ENCODE measurements at places on chromosomes 1 and 21. TPM values are rescaled to one million over a fixed set of nuclear protein-coding genes. Genes with fewer than 3 reads are reported as not detected.

DNA sequence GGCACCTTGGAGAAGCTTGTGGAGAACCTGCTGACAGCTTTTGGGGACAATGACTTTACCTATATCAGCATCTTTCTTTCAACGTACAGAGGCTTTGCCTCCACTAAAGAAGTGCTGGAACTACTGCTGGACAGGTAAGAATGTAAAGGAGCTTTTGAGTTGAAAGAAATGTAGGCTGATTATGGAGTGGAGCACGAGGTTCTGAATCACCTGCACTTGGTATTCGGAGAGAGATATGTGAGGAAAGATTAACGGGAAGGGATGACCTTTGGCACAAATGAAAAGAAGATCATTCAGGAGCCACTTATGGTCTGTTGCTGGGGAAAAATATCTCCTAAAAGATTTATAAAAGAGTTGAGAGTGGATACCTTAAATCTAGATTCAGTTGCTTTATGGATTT lies 42.7 kb downstream of the RGL1 start:
- DNase-seq: no peak

GRCh38 chr1:8541961-8542521 lies 224.1 kb downstream of the SLC45A1 start:
- no peak for DNase-seq

- DNase-seq: no peak
These were observed 6.6 kb downstream of the NID1 start for GRCh38 chr1:236058141-236058934.

- DNase-seq: no peak
These were observed 37.7 kb upstream of the GPR37L1 start for GRCh38 chr1:202084791-202085681.

DNA sequence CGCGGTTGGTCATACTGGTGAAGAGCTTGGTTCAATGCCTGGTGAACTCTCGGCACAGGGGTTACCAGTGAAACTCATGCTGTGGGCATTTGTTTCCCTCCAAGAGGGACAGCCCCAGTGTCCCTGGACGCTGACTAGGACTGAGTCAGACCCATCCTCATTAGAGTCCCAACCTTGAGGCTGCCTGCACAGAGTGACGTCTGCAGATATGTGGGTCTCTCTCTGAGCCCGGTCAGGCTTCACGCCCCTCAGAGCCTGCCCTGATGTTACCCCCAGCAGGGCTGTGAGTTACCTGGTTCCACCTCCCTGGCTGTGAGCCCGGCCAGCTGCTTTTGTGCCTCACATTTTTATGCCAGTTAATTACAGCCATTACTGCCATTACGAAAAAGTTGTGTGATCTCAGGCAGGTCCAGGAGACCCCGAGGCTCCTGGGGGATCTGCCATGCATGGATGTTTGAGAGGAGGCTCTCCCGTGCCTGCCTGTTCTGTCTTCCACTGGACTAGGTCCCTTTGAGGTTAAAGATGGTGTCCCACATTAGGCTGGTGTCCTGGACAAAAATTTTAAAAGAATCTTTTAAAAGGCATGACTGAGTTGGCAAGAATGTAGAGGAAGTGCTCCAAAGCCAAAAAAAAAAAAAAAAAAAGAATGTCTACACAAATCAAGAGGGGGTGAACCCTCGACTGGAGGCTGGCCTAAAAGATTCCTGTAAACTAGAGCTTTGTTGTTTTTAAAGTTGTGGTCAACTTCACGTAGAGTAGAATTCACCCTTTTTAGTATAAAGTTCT lies 36.6 kb upstream of the PADI1 start:
- no peak for DNase-seq

DNA sequence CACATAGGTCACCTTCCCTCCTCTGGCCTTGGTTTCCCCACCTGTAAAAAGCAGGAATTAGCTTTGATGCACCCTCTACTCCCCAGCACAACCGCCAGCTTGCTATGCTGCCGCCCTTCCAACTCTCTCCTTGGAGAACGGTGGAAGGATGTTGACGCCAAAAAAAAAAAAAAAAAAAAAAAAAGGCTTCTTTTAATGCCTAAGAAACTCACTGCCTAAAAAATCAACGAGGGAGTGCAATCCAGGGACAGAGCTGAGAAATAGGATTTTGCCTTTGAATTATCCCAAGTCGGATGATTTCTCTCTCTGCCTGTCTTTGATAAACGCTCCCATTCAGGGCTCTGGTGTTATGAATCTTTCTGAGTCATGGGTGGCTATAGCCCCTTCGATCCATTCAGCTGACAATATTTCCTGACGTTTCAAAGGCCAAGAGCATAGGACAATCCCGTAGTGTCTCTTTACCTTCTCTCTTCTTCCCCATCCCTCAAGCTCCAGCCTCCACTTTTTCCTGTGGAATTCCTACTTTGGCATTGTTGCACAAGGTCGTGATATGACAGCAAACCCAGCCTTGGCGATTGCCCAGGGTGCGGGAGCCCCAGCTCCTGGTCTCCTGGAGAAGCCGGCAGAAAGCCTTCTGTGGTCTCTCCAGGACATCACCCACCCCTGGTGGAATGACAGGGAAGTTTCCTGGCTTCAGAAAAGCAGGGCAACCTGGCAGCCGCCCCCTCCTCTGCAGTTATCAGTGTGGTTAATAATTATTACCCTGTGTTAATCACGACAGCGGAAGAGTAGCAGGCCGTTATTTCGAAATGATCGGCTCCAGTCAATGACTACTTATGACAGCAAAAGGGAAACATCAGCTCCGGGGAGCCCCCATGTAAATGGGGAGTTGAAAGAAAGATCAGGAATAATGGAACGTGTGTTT lies 8.0 kb upstream of the PLXNA2 start:
- DNase-seq: no peak

DNA sequence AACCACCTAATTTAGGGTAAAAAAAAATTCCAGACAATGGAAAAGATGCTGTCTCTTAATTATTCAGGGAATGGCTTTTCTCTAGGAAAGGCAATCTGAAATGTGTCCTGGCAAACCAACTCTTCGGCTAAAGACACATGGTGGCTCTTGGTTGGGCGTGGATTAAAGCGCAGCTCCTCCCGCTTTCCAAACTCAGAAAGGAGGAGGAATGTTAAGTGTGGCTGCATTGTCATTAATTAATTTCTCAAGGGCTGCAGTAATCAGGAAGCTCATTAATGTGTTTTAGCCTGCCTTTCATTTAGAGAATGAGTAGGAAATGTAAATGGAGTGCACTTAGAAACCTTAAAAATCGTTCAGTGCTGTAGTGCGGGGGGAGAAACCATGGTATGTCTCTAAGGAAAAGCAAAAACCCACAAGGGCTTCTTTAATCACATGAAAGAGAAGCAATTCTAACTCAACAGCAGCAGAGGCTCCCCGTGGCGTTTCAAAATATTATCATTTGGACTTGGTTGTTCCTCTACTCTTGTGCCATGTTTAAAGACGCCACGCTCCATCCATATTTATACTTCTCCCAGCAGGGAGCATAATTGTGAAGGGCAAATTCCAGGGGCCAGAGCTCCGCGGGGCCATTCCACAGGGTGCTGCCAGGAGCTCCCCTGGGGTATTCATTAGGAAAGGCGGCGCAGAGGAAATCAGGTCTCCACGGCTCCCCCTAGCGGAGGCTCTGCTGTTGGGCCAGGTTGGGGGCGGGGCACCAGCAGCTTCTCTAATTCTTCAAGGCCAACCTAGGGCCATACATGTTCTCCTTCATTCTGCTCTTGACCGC lies 91.9 kb upstream of the SSX2IP start:
- no peak for DNase-seq

DNA sequence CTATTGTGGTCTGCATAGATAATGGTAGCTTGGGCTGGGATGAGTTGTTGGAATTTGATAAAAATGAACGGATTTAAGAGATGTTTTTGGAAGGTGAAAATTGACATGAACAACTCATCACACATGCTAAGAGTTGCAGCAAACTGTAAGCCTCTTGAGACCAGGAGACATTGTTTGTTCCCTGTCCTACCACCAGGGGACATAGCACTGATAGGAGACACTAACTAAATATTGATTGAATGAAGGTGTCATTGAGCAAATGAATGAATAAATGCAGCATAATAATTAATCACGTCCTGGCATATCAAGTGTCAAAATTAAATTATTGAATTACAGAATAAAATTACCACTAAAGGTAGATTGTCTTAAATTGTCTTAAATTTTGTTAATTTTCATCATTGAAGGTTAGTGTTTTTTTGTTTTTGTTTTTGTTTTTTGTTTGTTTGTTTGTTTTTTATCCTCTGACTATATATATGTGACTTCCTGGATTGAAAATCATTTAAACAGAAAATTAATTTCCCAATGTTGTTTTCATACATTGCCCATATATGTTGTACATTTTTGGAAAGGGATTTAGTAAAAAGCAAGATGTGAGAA lies 285.3 kb upstream of the C1orf105 start:
- DNase-seq: no peak

DNA sequence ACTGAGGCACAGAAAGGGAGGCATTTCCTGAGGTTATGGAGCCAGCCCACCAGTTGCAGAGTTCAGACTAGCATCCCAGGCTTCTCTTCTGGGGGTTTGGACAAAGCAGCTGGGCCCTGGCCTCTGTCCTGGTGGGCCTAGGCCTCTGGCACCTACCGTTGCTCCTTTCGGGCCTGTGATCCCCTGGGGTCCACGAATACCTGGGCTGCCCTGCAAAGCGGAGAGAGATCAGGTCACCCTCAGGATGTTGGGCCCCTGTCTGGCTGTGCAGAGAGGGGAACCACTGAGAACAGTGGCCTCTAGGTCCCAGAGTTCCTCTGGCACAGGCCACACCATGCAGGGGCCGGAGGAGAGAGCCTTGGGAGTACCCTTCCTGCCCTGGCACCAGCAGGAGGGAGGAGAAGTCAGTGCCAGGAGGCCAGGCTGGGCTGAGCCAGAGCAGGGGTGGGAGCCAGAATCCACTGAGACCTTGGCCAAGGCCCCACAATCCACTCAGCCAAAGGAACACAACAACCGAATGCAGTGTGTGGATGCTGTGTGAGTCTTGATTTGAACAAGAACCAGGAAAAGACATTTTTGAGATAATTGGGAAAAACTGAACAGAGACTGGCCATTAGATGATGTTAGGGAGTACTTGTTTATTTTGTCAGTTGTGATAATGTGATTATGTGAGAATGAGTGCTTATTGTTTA lies 8.9 kb downstream of the COL9A2 start:
- no peak for DNase-seq

DNA sequence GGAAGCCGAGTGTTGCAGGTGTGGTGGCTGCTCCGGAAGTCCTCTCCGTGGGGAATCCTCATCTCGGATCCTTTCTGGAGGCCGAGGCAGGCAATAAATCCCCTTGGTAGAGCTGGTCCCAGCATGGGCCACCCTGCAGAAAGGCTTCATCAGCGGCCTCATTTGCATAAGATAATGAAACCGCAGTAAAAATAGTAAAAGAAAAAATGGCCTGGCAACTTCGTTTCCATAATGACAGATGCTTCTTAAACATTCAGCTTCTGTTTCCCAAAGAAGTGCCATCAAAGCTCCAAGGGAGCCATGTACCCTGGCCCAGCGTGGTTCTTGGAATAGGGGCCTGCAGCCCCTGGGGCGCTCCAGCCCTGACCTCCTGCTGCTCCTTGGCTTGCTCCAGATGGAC lies 244.1 kb downstream of the GRIK3 start:
- no peak for DNase-seq

GRCh38 chr1:108512239-108513043 lies 47.5 kb upstream of the EEIG2 start:
- DNase-seq: no peak

- no peak for DNase-seq
These were observed 10.7 kb downstream of the SH2D2A start for GRCh38 chr1:156805766-156806511.

DNA sequence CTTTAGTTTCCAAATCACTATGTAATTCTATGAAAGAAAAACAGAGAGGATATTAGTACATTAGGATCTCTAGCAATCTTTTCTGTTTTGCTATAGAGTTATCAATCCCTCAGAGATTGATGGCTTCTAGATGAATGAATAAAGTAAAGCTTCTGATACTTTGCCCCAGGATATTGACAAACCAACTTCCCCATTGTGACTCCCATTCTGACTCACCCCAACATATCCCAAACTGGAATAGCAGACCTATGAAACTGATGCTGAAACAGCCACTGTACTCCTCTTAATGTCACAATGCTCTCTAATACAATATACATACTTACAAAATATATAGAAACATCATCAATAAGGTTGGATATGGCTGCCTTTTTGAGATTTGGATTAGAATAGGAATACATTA lies 442.1 kb upstream of the NR5A2 start:
- no peak for DNase-seq

DNA sequence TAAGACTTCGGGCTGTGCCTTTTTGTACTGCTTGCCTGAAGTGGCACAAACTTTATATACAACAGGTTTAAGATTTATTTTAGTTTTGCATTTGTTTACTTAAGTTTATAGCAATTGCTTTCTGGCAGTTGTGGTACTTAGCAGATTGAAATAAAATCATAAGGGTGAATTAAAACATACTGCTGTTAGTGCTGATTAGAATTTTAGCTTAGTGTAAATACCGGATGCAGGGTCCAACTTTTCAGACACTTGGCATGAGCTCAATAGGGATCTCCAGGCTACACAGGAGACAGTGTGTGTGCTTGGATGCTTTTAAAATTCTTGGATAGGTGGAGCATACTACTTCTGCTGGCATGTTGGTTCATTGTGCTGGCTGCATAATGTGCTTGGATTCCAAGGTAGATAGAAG lies 159.6 kb downstream of the NFIA start:
- DNase-seq: no peak

DNA sequence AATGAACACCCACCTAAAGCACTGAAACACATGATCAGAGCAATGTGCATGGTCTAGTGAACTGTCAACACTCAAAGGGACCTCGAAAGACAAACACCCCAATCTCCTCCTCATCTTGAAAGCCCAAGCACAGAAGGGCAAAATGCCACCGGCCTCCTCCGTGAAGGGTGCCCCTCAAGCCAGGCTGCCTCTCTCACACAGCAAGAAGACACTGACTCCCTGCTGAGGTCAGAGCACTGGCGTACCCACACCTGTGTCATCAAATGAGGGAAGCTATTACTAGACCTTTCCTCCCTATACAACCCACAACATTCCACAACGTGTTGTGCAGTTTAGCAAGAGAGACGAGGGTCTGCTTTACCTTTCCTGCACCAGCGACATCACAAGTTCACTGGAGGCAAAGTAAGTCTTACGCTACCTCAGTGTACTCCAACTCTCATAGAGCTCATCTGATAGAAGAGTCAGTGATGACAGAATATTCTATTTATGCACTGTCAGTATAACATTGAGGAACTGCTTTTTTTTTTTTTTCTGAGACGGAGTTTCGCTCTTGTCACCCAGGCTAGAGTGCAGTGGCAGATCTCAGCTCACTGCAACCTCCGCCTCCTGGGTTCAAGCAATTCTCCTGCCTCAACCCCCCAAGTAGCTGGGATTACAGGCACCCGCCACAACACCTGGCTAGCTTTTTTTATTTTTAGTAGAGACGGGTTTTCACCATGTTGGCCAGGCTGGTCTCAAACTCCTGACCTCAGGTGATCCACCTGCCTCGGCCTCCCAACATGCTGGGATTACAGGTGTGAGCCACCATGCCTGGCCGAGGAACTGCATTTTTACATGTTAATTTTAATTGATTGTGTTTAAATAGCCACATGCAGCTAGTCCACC lies 3.3 kb downstream of the SH3BP5L start:
- DNase-seq: no peak

The NTMT2 gene
- polyA plus RNA-seq: not detected

The SIK1 gene
- polyA plus RNA-seq: 4.0 TPM

The ITLN2 gene
- 0.47 TPM for polyA plus RNA-seq
